NCI-H510A treated with DMSO at 0.1 percent for 48 hours (cell line): ENCODE measurements at places on chromosomes 6 and 20.
A peak's percentile ranks its signal among the peaks of the same experiment; 100 is the strongest.

- no peak for DNase-seq
These were observed 93.8 kb downstream of the MLIP start for GRCh38 chr6:54204921-54205591.

GRCh38 chr6:147849401-147850330 lies 341.2 kb downstream of the SAMD5 start:
- DNase-seq: no peak

GRCh38 chr6:111828809-111829208 lies 44.4 kb downstream of the FYN start:
- DNase-seq: no peak

DNA sequence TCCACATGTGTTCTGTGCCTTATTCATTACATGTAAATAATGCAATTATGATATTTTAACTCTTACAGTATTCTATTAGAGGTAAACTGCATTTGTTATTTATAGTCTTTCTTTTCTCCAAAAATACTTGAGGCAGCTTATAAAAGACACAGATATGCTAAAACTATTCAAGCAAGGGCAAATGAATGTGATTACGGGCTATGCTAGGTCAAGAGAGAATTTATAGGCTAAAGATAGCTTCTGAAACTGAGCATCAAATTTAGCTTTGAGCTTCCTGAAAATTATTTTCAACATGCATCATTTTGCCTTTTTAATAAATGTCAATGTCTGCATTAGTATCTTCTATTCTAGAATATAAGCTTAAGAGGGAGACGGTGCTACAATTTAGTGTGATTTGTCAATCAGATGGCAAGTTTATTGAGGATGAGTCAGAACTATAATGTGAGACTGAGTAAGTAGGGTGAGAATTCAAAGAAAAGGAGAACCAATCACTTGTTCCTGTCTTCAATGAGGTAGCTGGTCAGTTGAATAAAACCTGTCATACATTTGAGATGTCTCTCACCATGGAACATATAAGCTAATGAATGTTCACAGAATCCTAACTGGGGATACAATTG lies 669.4 kb upstream of the CITED2 start:
- DNase-seq: no peak

DNA sequence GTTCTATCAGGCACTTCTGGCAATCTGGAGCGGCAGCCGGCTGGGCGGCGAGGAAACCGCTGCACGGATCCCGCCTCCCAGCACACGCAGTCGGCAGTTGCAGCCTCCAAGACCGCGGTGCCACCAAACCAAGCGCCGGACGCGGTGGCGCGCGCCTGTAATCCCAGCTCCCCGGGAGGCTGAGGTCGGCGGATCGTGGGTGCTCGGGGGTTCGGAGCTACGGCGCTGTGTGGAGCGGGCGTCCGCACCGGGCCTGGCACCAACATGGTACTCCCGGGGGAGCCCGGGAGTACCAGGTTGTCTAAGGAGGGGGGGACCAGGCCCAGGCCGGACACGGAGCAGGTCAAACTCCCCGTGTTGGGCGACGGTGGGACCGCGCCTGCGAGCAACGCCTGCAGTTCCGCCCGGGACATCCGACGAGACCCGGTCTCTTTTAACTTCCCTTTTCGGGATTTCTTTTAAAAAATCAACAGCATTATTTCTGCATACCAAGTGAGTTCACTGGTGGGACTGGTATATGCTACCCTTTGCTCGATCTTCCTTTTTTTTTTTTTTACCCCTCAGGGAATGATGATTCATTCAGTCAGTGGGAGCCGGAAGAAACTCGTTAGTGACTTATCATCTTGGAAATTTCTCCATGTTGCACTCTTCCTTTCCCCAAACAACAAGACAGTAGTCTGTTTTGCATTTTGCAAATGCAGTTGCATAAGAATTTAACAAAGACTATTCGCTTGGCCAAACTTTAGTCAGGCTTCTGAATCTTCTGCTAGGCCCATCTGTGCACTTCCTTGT lies 27.6 kb downstream of the ZNF311 start:
- no peak for DNase-seq

- DNase-seq: no peak
These were observed 24.9 kb upstream of the MAP3K7 start for GRCh38 chr6:90611543-90612312.

- no peak for DNase-seq
These were observed 616.7 kb downstream of the FRK start for GRCh38 chr6:115443825-115444478.

- no peak for DNase-seq
These were observed 62.1 kb upstream of the RIPOR2 start for GRCh38 chr6:24997905-24998304.

DNA sequence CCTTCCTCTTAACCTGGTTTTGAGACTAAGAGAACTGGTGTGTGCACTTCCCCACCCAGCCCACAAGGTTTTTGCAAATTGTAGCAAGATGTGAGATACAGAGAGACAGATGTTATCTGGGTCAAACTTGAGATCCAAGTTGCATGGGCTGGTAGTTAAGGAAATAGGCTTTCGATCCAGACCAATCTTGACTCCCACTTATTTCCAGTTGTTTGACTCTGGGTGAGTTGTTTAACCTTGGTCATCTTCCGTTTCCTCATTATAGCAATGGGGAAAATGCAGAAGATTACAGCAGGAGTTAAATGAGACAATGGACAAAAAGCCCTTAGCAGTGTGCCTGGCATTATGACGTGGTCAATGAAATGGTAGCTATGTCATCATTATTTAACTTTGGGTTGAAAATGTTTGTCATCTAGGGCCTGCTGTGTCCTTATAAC lies 1.7 kb downstream of the SNX21 start:
- DNase-seq: no peak

GRCh38 chr6:19009769-19010168 lies 622.6 kb downstream of the RNF144B start:
- DNase-seq: no peak

- DNase-seq: no peak
These were observed 95.8 kb downstream of the ARMC2 start for GRCh38 chr6:108944071-108944470.

DNA sequence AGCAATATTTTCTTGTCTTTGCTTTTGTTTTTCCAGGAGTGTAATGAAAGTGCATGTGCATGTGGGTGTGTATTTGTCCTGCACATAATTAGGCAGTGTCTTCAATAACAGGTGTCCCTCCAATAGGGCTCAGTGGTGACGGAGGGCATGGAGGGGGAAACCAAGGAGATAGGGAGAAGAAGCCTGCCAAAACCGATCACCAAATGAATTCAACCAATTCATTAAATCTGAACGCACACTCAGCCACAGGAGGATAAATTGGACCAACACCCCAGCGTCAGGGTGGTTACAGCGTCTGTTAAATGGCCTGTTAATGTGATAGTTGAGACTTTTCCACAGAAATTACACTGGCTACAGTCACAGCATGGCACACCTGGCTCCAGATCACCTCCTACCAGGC lies 527.6 kb downstream of the CD83 start:
- DNase-seq: no peak

DNA sequence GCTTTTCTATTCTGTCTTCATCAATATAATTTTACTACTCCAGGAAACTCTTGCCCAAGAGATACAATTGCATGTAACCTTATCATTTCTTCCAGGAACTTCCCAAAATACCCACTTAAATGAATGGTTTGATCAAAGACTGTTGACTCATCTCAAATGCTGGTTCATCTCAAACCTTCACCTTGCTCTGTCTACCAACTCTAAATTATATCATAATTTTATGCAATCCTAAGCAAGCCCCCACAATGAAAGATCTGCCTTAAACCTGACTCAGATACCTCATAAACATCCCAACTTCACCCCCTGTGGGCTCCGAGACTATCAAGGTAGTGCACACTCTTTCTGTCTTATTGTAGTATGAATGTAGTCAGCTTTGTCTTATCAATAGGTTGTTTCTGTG lies 65.5 kb upstream of the GCM1 start:
- DNase-seq: no peak

DNA sequence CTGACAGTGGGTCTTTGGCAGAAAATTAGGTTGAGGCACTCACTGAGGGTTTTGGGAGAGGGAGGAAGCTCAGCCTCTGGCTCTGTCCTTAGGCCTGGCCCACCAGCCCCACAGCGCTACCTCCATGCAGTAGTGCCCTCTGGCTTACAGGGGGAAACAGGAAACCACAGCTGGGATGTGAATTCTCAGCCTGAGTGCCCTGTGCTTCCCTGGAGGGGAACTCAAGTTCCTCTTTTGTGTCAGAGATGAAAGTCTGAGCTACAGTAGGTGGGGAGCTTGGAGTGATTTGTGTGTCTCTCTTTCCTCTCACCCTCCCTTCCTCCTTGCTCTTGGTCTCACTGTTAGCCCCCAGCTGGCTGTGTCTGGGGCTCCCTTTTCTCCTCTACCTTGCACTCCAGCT lies 48.2 kb upstream of the BLCAP start:
- no peak for DNase-seq

DNA sequence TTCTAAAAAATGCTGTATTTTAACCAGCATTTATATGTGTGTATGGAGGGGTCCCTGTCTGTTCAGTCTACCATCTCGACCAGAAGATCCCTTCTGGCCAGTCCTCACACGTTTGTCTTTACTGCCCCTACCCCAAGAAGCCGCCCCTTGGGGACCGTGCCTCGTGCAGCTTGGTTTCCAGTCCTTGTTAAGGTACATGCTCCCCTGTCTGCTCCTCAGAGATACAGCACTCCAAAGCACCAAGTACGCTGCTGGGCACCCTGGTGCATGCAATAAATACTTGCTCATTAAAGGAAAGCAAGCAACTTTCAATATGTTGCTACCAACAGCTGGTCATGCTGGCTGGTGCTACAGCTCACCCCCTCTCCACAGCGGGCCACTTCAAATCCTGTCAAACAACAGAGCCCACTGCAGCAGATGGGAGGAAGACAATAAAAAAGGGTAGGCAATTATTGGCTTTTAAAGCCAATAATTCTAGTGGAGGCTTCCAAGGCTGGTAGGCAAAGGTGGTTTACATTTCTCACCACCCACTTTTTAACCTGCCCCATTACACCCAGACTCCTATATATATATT lies 61.6 kb downstream of the PSMG4 start:
- DNase-seq: no peak

GRCh38 chr6:29079203-29079602 lies 7.9 kb downstream of the OR2B3 start:
- no peak for DNase-seq

- DNase-seq: no peak
These were observed 23.7 kb upstream of the TSHZ2 start for GRCh38 chr20:52948491-52948890.

DNA sequence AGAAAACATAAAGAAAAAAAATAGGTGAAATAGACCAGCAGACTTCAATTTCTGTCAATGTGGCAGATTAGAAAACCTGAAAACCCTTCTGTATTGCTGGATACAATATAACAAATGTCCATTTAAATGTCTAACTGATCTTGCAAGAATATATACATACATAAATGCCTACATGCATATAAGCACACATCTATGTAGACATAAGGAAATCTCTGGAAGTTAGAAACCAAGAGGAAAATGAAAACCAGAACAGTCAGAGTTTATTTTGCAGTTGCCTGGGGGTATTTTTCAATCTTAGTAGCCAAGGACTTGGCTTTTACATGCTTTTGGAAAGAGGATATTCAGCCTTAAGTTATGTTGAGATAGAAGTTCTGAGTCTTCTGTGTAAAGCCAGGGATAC lies 184.0 kb downstream of the RPS12 start:
- DNase-seq: no peak

GRCh38 chr6:815348-815738 lies 122.4 kb upstream of the EXOC2 start:
- DNase-seq: no peak

GRCh38 chr6:142732790-142733189 lies 212.2 kb downstream of the HIVEP2 start:
- DNase-seq: no peak

GRCh38 chr6:146770965-146771735 lies 172.4 kb downstream of the ADGB start:
- no peak for DNase-seq

- DNase-seq: peak; percentile 96
These were observed 1.4 kb downstream of the MAPK13 start for GRCh38 chr6:36131511-36132245.

DNA sequence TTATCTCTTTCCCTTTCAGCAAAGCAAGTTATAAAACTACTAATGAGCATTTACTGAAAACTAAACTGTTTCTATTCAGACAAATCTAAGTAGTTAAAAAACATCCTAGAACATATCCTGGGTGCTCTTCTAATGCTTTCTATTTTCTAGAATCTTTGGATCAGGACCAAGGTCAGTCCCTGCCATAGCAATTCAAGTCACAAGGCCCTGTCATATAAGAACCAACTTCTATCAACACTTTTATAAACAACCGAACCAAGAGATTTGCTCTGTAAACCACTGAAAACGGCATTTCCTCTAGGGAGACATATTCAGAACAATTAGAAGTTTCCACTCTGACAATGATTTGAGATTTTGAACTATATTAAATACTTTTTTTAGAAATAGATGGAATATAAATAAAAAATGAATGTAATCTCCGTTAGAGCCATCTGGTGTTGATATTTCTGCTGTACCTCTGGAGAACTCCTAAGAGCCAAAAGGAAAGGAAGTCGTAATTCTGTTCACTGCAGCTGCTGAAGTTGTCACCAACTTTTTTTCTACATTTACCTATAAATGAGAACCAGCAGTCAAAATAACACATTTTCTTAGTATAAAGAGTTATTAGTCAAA lies 51.4 kb upstream of the LGSN start:
- no peak for DNase-seq

DNA sequence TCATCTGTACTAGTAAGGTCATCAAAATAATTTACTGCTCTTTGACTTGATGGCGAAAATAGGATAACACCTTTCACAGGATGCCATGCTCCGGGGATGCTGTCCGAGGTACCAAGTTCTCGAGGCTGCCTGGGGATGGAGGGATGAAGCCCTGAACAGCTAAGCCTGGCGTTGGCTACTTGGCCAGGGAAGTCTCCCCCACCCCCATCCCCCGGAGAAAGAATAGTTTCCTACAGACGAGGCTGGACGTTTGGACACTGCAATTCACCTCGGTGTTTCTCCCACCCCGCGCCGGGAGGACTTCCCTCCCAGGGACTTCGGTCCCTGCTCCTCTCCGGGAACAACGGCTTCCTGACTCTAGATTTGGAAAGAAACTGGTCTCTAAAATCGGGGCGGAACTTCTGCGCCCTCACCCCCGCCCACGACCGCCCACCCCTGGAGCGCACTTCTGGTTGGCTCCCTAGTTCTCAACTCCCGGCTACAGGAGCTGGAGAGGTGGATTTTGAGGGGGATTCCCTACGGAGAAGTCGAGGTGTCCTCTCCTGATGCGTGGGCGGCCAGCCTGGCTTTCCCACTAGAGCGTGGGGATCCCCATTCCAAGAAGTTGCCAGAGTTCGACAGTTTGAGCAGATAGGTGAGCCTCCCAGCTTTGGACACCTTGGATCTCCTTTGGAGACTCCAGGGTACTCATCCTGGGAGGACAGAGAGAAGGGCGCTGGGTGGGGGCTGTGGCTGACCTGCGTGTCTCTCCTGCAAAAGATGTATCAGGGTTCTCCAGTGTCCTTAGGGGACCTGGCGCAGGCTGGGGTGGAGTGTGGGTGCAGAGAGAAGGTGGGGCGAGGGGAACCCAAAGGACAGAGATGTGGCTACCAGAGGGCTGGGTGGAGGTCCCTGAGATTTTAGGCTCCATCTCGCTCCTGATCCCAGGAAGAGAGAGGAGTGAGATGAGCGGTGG lies 1.1 kb downstream of the PCSK2 start:
- peak; percentile 59 for DNase-seq

GRCh38 chr20:52179331-52180179 lies 12.0 kb downstream of the ZFP64 start:
- DNase-seq: no peak

GRCh38 chr6:75546381-75546780 lies 52.8 kb upstream of the FILIP1 start:
- DNase-seq: no peak
